Amniotic stem cell (primary cell): ENCODE measurements at places on chromosomes 16 and 17.
A peak's percentile ranks its signal among the peaks of the same experiment; 100 is the strongest.

DNA sequence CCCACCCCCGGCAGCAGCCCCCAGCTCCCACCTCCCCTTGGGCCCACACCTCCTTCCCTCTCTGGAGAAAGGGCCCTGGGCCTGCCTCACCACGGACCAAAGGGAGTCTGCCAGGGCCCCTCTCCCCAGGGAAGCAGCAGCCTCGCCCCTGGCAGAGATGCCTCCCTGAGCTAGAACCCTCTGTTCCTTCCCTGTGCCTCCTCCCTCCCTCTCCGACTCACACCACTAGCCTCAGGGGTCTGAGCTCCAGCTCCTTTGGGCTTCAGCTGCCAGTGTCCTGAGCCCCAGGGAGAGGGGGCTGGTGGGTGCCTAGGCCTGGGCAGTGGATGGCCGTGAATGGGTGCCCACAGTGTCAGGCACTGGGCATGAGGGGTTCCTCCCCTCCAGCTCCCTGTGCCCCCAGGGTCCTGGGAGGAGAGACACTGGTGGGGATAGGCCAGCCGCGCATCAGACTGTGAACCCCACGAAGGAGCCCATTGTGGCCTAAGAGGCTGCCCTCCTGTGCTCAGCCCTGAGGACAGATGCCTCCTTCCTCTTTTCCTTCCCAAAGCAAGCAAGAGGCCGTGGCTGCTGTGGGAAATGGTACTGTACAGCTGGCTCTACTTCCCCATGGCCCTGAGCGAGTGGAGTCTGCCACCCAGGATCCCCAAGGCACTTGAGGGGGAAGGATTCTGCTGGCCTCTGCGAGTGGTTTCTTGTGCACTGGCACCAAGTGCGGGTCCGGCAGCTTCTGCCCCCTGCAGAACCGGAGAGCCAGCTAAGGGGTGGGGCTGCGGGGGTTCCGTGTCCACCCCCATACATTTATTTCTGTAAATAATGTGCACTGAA lies 20.7 kb downstream of the MMP15 start:
- no peak for DNase-seq

DNA sequence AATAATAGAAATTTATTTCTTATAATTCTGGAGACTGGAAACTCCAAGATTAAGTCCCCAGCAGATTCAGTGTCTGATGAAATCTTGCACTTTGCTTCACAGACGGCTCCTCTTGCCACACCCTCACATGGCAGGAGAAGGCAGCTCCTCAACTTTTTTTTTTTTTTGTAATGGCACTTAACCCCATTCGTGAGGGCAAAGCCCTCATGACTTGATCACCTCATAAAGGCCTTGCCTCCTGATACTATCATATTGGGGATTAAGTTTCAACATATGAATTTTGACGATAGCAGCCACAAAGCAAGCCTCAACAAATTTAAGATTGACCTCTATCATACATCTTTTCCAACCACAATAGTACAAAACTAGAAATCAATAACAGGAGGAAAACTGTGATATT lies 42.3 kb upstream of the CDYL2 start:
- DNase-seq: no peak

- DNase-seq: no peak
Observed at GRCh38 chr16:71276589-71277334, 12.4 kb downstream of the CMTR2 start.

DNA sequence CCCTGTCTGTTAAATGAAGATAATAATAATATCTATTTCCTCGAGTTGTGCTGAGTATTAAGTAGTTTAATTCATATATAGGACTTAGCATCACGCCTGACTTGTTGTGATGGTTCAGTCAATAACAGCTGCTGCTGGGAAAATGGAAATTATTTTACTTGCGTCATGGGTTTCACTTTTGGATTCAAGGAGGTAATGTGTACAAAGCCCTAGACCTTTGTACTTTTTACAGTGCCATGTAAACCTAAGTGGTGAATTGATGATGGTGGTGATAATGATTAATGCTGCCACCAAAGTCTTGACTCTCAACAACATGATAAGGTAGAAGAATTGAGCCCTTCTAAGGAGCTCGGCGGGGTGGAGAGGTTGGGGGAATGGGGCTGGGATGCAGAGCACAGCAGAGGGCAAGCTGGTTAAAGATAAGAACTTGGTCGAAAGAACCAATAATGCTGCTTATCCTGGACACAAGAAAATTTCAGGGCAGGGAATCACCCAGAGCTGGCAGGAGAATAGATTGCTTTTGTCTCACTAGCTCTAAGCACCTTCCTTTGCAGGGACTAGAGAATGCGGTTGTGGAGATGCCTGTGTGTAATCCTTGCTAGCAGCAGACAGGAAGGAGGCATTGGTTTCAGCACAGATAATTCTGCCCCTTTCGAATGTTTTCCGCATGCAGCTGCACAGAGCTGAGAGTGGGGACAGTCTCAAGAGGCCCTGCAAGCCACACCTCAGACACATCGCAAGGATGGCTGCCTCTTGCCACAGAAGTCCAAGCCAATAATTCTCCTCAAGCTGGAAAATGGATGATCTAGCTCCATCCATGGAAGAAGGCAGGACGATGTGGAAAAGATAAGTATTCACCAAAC lies 187.1 kb downstream of the TMEM114 start:
- DNase-seq: no peak

DNA sequence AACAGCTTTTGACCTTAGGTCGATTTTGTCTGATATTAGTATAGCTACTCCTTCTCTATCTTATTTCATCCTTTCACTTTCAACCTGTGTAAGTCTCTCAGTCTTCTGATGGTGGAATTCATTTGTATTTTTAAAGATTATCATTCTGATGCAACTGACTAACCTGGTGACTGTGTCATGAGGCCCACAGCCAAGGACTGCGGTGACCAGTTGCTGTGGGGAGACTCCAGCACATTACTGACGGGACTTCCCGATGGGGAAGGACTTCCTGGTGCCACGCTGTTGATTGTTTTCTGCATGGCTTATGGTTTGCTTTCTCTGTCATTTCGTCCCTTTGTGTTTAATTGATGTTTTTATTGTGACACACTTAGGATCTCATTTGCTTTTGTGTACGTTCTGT lies 34.2 kb downstream of the RMI2 start:
- DNase-seq: peak; percentile 30

GRCh38 chr17:32795339-32795979 lies 81.5 kb downstream of the MYO1D start:
- no peak for DNase-seq

DNA sequence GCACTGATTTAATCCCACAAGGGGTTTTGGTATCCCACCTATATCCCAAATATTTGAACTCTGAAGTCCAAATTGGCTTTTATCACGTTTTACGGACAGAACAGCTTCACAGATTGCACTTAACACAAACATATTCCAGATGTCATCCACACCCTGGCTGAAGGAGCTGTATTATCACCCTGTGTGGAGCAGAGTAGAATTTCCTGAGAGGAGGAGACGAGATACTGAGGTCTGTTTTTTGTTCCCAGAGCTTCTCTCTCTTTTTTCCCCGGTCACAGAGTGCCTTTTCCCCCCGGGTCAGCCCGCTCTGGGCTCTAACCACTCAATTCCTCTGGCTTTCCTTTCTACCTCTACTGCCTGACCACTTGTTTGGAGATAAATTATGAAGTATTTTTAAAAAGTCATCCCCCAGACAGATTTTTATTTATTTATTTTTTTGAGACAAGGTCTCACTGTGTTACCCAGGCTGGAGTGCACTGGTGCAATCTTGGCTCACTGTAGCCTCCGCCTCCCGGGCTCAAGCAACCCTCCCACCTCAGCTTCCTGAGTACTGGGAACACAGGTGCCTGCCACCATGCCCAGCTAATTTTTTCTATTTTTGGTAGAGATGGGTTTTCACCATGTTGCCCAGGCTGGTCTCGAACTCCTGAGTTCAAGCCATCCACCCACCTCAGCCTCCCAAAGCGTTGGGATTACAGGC lies 30.7 kb downstream of the DNAH2 start:
- no peak for DNase-seq

GRCh38 chr16:81224824-81225223 lies 13.7 kb upstream of the BCO1 start:
- no peak for DNase-seq

- DNase-seq: no peak
Observed at GRCh38 chr17:75308732-75309629, 19.7 kb upstream of the SLC25A19 start.

DNA sequence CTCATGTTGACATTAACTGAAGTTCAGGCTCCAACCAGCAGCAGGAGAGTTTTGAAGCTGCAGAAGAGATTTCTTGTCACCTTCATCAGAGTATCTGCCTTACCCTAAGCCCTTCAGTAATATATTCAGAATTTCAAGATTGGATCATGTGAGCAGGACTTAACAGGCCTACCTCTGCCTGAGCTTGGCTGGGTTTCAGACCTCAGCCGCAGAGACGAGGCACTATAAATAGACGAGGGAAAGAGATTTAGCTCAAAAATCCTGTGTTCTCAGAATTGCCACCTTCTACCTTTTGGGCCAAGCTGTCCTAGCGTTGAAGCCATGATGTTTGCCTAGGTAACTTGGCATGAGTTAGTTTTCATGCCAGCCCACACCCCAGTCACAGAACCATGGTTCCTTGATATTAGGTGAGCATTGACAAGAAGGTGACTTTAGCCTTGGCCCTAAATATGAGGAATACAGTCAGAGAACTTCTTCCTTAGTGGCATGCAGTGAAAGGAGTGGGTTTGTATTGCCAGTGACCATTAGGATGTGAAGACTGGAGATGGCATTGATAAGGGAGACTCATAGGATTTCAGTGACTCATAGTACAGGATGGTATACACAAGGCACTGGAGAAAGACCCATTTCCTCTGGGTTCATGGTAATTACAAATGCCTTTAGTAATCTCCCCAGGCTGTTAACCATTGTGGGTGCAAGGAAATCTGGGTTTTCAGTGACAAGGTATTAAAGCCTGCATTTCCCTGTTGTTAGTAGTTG lies 224.3 kb downstream of the MSI2 start:
- peak; percentile 55 for DNase-seq

DNA sequence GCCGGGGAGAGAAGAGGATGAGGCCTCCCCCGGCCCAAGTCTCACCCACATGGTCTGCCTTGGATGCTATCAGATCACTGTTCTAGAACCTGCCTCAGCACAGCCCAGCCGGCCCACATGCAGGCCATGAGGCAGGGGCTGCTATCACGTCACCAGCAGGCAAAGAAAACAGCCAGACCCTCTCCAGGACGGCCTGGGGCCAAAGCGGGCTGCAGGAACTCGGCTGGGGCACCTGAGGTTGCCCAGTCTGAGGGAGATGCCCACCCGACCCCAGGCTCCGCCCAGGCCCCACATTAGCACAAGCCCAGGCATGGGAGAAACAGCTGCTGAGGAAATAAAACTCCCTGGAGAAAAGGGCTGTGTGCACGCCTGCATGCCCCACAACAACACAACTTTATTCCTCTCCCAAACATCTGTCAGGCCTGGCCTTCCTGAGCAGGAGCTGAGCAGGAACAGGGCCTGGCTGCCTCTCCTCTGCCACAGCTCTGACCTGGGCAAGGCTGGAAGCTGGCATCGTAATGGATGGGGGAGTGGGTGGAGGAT lies 6.7 kb upstream of the SMIM5 start:
- DNase-seq: no peak

GRCh38 chr17:64187093-64187895 lies 57.4 kb upstream of the ERN1 start:
- no peak for DNase-seq

GRCh38 chr17:43888548-43888947 lies 18.8 kb downstream of the MPP2 start:
- DNase-seq: no peak

DNA sequence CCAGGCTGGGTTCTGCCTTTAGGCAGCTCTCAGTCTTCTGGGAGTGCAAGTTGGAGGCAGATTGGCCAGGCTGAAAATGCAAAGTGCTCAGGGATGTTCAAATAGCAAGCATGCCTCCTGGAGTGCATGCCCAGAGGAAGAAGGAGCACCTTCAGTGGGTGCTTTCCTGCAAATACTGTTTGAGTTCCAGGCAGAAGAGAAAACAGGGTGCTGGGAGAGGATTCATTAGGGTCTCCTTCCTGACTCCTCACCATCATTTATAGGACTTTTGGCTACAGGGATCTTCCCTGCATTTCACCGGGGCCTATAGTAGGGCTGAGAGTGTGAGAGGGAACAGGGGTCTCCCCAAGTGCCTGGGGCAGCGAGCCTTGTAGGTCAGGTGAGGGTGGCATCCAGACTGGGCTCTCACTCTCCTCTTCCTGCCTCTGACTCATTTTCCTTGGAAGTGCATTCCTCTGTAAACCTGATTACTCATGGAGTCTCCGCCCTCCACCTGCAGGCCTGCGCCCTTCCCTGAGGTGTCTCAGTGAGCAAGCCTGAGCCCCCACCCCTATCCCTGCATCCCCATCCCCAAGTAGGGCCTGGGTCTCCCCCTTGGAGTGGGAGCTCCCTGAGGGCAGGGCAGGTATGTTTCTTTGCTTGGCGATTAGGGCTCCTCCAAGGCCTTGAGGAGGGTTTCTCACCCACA lies 17.1 kb upstream of the TNS4 start:
- DNase-seq: no peak

- DNase-seq: no peak
Observed at GRCh38 chr17:21077281-21077680, 34.5 kb upstream of the USP22 start.
